AG10803 (cell line): ENCODE measurements at places on chromosomes 4 and X.

DNA sequence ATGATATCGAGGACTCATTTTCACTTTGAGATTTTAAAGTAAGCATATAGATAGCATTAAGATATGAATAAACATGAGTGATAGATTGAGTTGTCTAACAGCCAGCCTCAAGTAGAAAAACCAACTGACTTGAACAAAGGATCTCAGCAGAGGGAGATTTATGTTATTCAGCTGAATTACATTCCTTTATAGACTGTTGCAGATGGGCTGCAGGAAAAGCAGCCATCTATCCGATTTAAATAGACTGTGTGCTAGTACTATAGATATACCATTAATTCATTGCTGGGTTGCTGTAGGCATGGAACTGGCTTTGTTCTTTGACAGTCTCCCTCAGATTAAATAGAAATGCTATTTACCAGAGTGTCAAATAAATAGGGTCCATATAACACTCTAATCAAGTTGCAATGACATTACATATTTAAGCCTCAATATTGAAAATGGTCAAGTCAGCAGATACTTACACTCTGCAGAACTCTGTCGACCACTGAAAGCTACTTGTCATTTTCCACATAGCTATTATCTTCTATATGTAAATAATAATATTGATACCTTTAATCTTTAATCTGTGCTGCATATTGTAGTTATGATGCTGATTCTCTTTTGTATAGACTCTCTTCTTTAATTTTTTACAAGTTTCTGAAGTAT, 750.8 kb downstream of the CENPC start:
- no peak for DNase-seq

- DNase-seq, result no peak
Measured at GRCh38 chr4:6524436-6524835, 50.6 kb upstream of the MAN2B2 start.

DNA sequence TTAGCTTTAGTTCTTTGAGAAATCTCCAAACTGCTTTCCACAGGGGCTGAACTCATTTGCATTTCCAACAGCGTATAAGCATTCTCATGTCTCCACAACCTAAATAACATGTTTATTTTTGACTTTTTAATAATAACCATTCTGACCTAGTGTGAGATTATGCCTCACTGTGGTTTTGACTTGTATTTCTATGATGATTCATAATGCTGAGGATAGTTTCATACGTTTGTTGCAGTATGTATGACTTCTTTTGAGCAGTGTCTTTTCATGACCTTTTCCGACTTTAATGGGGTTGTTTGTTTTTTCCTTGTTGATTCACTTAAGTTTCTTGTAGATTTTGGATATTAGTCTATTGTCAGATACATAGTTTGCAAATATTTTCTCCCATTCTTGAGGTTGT, 1833.0 kb upstream of the PCDH10 start:
- DNase-seq, result no peak

DNA sequence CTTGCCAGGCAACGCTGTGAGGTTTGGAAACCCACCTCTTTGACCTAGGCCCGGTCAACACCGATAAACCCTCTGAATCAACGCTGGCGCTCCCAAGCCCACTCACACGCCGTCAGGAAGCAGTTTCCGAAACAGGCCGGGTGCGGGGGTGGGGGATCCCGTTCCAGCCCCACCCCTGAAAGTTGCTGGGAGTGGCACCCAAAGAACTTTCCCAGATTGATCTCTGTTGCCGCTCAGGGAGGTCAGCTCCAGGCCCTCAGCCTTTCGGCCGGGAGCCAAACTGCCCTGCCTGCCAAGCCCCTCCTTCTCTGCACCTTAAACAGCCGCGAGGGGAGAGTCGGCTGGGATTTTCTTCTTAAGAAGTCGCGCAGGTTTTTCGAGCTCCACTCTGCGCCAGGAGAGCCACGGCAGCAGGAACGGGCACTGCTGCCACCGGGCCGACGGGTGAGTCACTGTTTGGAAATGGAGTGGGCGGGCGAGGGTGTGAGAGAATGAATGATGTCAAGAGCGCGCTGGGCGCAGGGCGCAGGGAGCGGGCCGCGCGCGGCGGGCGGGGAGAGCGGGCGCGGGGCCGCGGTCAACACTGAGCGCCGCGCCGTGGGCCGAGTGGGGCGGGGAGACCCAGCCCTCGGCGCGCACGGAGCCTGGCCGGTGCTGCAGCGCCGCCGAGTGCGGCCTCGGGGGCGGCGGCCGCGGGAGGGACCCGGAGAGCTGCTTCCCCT, at the start of gene SGMS2:
TSS of gene SGMS2 (plus strand) at position 583 of the 722 bp plus-strand sequence. CDS start 70,622 bp downstream, outside the sequence.
- peak; percentile 84 for DNase-seq

- DNase-seq, result no peak
Measured at GRCh38 chr4:121392426-121393086, 11.7 kb upstream of the QRFPR start.

DNA sequence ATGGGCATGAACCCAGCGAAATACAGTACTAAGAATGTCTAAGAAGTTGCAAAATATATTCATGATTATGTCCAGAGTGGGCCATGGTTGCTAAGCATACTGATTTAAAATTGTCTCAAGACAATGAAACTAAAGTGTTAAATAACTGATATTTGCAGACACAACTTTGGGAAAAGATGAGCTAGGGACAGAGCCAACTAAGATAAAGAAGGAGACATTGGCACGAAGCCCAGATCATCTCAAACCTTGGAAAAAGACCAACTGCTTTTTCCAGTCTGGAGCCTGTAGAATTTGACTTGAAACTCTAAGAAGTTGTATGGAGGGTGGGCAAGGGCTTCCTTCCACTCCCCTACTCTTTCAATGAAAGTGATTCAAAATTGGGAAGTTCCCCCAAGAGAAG, 108.5 kb upstream of the GLRA2 start:
- DNase-seq, result no peak

- no peak for DNase-seq
Measured at GRCh38 chrX:42090395-42090794, 167.0 kb upstream of the CASK start.

- no peak for DNase-seq
Measured at GRCh38 chr4:156195914-156196313, 242.2 kb upstream of the CTSO start.

DNA sequence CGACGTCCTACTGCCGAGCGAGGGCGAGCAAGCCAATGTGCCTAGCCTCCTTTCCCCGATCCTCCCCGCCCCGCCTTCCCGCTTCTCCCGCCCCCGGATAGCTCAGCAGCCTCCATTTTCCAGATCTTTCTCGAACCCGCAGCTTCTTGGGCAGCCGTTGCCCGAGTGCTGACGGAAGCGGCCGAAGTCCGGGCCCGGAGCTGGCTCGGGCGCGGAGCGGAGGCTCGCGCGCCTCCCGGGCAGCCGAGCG, 172 bp upstream of the HSPA4L start:
- DNase-seq, result peak; percentile 76
